AG08395 (cell line): ENCODE measurements at places on chromosomes 11 and 22.

DNA sequence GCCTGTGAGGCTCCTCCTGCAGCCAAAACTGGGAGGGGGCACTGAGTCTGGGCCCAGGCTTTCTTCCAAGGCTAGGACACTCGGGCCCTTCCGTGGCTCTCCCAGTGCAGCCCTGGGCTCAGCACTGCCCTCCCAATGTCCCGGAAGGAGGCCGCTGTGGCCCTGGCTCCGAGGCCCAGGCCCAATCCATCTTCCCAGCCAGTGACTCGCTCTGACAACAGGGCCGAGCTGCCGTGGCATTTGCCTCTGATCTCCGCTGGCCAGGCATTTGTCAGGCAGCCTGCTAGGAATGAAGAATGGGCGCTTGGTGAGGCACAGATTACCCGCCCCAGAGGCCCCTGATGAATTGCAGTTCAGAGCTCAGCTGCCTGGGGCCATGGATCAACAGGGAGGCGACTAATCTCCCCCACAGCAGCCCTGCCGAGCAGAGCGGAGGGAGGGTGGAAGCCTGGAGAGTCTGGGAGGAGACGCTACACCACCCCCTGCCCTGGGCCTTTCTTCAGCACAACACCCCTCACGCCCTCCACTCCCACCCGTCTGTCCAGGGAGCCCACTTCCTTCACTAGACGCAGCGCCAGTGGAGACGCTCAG lies 8.3 kb downstream of the FXYD2 start:
- peak; percentile 62 for DNase-seq

DNA sequence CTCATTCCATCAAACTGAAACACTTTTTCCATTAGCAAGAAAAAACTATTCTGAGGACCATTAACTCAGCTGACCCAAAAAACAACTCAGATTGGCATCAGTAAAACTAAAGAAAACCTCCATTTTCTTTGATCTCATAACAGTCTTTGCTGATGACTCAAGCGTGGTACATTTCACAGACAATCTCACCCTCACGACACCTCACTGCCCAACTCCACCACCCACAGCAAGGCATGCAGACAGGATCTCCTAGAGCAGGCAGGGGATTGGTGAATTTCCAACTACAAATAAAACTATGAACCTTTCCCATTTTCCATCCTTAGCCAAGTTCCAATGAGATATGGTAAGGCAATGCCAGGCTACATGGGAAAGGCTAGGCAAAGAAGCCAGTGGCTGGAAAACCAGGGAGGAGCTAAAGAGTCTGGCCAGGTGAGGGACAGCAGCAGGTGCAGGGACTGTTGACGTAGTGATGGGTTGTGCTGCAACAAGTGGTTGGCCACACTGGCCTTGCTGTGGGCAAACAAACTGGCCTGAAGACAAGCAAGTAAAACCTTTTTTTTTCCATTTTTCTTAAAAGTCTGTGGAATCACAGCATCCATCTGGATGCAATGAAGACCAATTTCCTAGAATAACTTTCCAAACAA lies 97.2 kb downstream of the SERGEF start:
- no peak for DNase-seq

GRCh38 chr22:20656902-20657836 lies 116.7 kb upstream of the SERPIND1 start:
- no peak for DNase-seq

DNA sequence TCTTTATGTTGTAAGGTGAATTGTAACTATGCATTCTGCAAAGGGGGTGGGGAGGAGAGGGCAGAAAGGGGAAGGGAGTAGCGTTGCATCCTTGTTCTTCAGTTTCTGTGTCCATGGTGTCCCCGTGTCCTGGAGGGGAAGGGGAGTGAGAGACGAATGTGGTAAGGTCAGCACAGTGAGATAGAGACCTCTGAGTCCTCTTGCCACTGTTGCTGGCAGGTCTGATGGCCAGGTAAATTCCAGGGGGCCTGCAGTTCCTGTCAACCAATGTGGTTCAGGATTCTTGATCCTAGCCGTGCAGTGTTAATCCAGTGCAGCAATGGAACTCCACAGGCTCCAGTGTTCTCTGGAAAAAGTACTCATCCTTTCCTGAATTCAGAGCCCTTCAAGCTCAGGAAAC lies 14.6 kb upstream of the ADSL start:
- no peak for DNase-seq

DNA sequence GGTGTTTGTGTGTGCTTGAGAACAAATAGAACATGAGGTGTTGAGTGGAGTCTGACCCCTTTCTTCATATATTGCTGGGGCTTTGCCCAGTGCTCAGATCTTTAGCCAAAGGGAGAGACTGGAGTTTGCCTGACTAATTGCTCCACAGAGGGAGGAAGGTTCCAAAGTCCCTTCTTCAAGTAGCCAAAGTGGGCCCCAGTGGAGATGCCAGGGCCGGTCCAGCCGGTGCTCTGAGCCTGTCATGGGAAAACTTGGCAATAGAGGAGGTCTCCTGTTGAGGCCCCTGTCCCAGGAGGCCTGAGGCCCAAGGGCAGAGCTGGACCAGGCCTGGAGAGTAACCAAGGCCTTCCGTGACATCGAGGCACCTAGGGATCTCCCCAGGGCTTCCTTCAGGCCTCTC lies 112.3 kb downstream of the DSCAML1 start:
- DNase-seq, result no peak

GRCh38 chr11:1118755-1119603 lies 38.8 kb upstream of the MUC5AC start:
- no peak for DNase-seq

DNA sequence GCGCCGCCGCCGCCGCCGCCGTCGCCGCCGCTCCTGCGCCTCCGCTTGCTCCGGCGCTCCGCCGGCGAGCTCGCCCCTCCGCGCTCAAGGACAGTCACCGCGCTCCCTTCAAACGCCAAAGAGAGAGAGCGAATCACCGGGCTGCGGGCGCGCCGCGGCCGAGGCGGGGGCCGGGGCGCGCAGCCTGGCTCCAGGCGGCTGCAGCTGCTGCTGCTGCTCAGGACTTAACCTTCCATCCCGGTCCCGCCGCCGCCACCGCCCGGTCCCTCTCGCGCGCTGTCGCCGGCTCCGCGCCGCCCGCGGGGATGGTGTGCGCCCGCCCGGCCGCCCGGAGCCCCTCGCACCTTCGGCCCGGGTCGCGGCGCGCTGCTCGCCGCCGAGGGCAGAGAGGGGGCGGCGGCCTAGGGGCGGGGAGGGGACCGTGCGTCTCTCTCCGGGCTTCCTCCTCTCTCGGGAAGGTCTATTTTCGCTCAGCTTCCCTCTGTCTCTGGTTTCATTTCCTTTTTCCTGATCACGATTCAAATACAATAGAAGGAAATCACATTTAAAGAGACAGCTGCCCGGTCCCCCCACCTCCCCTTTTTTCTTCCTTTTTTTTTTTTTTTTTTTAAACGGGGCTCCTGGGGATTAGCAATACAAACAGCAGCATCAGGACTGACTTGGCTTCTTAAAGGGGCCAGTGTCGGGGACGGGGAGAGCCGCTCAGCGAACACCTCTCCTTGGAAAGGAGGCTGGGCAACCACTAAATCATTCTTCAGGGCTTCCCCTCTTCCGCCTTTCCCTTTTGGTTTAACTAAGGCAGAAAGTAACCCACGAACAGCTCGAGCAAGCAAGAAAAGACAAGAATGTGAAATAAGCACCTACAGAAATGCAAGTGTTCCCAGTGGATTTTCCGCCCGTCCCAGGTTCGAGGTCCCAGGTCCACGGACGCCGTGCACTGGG lies 22.1 kb downstream of the LMO2 start:
- DNase-seq, result peak; percentile 28

DNA sequence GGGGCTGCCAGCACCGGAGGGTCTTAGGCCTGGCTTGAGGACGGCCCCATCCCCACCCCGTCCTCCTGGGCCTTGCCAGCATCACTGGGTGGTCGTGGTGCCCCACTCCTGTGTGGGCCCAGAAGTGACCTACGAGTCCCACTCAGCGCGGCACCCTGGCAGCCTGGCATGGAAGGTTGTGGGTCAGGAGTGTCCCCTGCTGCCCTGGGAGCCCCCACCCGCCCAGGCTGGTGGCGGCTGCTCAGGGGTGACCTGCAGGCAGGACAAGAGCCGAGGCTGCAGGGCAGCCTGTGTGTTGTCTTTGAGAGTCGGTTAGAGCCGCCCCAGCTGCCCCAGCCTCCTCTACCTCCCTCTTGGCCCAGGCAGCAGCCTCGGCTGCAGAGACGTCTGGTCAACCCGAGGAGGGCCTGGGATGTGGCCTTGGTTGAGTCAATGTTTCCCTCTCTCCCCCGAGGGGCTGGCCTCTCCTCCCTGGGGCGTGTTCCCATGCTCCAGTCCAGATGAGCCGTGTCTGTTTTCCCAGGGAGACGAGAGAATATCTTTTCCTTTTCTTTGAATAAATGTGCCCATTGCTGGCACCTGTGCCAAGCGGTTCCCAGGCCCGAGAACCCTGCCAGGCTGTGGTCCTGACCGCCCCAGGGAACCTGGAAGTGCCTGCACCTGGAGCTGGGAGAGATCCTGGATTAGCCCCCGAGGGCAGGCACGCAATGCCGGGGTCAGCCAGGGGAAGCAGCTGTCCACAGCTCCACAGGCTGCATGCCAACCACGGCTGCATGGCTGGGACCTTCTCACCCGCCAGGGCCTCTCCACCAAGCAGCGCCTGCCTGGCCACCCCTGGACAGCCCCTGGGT lies 35.7 kb upstream of the MUC5AC start:
- DNase-seq, result no peak

DNA sequence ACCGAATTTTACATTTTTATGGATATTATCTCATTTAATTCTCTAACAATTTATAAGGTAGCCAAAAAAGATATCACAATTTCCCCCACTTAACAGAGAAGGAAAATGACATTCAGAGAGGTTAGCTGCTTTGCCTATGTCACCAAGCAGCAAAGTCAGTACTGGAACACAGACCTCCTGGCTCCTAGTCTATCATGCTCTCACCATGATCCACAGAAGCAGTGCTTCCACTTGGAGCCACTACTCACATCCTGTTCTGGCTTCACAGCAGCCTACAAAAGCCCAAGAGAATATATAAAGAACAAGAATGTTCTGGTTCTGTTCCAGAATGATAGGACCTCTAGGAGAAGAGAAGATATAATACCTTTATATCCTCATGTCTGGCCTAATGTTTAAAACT lies 59.5 kb upstream of the SCUBE2 start:
- DNase-seq, result no peak

GRCh38 chr22:39039306-39040126 lies 1.1 kb upstream of the APOBEC3F start:
- no peak for DNase-seq

DNA sequence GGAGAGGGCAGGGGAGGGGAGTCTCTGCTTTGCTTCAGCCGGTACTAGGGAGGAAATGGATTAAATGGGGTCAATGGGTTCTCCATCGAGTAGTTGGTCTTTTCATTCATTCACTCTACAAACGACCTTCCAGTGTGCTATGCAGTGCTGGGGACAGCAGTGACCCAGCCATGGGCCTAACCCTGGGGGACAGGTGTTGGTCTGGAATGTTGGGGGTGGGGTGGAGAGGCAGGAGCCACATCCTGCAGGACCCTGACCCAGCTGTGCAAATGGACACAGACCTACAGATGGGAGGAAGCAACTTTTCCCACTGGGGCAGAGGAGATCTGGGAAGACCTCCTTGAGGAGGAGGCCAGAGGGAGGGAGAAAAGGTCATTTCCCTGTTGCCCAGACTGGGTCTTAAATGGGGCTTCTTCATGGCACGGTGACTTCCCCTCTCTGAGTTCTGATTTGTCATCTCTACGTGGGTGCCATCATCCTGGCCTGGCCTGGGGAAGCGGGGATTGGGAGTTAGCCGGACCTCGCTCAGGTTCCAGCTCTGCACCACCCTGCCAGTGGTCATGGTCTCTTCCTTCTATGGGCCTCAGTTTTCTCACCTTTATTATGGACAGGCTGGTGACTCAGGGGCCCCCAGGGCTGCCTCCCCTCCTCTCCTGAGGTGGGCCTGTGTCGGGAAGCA lies 2.0 kb downstream of the CYTH4 start:
- no peak for DNase-seq

GRCh38 chr11:22786475-22786874 lies 43.1 kb downstream of the SVIP start:
- no peak for DNase-seq

- DNase-seq, result no peak
Observed at GRCh38 chr11:121149116-121149515, 48.1 kb downstream of the TECTA start.

DNA sequence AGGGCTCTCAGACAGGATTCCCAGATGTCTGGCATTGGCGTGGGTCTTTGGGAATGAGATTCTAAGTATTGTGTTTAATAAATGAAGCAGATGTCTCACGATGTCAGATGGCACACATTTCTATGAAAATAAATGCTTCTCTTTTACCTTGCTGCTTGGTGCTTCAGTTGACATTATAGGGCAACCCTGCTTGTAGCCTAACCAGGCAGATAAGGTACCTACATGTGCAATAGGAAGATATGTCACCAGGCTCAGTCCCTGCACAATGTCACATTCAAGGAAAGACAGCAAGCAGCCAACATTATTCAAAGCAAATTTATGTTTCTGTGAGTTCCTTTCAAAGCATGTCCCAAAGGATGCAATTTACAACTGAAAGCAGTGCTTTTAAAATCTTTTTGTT lies 43.4 kb upstream of the SYN3 start:
- DNase-seq, result no peak

DNA sequence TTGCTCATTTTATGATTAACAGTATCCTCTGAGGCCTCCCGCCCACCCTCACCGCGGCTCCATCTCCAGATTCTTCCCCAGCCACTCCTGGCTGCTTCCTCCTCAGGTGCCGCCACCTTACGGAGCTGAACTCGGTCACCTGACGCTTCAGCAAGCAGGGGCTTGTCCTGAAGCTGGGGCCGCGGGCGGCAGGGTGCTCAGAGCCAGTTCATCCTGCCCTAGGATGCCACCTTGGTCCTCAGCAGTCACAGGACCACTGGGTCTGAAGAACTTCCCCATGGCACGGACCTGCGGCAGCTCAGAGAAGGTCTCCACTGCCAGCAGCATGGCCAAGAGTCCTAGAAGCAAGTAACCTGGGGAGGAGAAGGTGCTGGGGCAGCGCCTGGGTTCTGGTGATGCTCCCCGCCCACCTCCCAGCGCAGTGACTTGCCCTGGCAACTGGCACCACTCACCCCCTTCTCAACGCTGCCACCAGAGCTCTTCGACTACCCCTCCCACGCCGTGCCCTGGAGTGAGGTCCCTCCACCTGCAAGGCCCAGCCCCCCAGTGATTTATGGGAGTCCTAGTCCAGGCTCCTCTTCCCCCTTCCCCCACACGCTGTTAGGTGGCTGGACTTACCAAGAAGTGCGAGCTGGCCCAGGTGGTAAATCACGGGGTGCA lies 2.6 kb downstream of the KCNK7 start:
- DNase-seq, result no peak

- no peak for DNase-seq
Observed at GRCh38 chr11:60370811-60371298, 7.5 kb upstream of the MS4A7 start.

- no peak for DNase-seq
Observed at GRCh38 chr11:35348898-35349687, 70.3 kb downstream of the SLC1A2 start.

DNA sequence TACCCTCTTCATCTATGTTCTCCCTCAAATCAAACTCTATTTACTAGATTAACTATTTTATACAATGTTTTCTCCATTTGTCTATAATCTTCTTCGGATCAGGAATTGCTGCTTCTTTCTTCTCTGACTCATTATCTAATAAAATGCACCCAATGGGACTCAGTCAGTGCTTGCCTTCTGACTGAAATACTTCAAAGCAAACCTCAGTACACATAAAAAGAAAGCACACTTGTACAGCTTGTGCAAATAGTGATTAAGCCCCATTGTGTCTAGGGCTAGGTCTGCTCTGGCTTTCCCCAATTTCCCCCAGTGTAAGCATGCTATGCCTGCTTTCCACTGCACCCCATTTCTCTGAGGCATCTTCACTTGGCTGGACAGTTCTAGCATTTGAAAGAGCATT lies 118.6 kb upstream of the C11orf87 start:
- no peak for DNase-seq
